ENCODE measurements at places on chromosomes 3 and 15. TPM values are rescaled to one million over a fixed set of nuclear protein-coding genes. Genes with fewer than 3 reads are reported as not detected.

- no peak for DNase-seq
These were observed 68.4 kb downstream of the HES1 start for GRCh38 chr3:194204042-194204987.

DNA sequence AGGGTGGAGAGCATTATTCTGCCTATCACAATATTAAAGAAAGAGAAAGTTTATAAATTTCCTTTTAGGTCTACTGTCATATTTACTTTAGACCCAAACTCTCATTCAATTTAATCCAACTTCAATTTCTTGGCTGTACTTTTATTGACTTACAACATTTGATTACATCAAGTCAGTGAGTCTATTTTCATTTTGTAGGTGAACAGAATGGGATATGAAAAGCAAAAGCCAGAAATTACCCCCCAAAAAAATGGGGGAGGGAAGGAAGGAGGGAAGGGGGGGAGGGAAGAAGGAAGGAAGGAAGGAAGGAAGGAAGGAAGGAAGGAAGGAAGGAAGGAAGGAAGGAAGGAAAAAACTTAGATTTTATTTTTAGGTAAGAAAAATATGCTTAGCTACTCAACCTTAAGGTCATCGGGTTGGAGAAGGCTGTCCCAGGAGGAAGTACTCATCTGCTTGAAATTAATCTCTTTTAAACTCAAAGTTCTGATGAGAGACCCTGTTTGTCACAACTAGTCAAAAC, 320.1 kb upstream of the ATP11B start:
- DNase-seq: no peak

DNA sequence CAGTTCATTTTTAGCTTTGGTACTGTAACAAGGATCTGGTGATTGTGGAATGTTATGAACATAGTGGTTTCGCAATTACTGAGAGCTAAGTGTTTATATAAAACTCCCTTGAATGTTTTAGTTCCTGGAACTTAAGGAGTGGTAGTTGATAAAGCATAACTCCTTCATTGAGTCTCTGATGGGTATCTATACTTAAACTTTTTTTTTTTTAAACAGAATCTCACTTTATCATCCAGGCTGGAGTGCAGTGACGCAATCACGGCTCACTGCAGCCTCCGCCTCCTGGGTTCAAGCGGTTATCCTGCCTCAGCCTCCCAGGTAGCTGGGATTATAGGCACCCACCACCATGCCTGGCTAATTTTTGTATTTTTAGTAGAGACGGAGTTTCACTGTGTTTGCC, 11.3 kb downstream of the PRKCI start:
- no peak for DNase-seq

- no peak for DNase-seq
These were observed 79.7 kb upstream of the CRBN start for GRCh38 chr3:3259181-3259580.

DNA sequence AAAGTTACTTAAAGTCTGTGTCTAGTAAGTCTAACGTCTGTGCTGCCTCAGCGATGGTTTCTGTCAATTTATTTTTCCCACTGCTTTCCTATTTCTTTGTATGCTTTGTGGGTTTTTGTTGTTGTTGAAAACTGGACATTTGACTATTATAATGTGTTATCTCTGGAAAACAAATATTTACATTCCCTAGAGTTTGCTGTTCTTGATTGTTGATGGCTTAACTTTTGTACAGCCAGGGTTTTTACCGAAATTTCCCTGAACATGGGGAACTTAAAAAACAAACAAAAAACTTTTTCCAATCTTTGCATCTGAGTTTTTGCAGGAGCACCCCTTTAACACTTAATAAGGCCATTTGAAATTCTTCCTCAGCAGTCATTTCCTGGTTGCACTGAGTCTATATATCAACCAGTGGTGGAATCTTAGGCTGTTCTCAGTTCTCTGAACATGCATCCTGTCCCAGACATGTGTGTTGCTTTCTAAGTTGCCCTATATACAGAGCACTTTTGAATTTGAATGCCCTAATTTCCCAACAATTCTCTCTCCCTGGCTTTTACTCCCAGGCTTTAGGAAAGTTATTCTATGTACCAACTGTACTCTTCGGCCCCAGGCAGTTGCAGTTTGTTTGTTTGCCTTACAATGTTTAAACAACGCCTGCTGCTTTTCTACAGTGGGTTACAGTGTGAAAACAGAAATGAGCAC, 11.8 kb upstream of the PIAS1 start:
- DNase-seq: no peak

GRCh38 chr15:78103406-78104118, 11.2 kb downstream of the SH2D7 start:
- peak; percentile 67 for DNase-seq

GRCh38 chr15:50065279-50065678, 53.8 kb downstream of the ATP8B4 start:
- no peak for DNase-seq

DNA sequence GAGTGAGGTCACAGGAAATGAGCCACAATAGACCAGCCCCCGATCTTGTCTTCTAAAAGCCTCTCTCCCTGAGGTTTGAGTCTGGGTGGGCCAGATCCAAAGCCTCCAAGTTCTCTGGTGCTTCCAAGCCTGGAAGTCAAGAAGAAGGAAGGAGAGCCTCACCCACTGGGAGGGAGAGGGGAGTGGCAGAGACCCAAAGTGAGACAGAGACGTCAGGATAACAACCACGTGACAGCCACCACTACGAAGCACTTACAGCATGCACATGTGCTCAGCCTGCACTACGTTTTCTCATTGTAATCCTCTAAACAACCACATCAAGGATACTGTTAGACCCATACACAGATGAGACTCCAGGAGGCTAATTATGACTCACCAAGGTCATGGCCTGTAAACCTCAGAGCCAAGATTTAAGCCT, 197.3 kb upstream of the LINGO1 start:
- DNase-seq: no peak

- DNase-seq: no peak
These were observed 64.5 kb downstream of the KLHL25 start for GRCh38 chr15:85730001-85730820.

DNA sequence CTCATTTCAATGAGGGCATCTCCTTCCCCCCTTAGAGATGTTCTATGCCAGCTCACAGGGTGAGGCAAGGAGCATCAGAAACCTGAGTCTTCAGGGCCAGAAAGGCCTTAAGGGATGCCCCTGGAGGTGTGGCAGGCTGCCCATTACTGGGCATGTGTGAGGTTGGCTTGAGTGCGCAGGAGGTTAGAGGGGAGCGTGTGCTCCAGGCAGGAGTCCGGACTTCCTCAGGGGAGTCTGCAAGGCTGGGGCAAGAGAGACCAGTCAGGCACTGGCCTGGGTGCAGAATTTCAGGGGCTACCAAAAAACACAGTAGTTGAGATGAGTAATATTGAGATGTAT, 1.9 kb downstream of the LOXL1 start:
- DNase-seq: no peak

DNA sequence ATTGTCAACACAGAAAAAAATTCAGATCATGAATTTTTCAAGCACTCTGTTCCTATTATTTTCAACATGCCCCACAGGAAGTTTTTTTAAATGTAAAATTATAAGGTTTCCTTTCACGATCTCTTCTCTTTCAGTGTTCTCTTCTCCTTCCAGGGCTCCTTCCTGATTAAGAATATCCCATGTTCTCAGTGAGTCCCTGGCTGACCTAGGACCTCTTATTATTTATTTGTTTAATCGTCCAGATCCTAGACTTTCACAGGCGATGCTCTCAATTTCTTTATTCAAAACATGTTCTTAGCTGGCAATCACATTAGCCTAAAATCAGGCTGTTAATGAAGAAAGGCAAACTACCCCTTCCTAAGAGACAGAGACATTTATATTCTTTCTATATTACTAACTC, 124.3 kb downstream of the ABI3BP start:
- DNase-seq: no peak

DNA sequence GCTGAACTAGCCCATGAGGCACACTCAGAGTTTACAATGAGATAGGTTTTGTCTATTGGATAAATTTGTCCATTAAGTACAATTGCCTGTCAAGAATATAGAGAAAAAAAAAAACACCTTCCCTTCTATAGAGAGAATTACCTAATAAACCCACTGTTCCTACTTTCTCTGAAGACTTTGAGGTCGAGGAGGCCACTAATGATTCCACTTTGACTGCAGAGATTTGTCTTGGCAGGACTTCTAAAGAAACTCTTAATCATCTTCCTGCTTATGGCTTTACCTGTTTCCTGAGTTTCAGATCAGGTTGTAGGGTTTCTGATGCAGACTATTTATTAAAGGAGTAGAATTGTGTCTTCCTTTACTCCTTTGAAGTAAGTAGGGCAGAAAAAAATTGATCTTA, 342.4 kb upstream of the KCNMB2 start:
- DNase-seq: no peak

DNA sequence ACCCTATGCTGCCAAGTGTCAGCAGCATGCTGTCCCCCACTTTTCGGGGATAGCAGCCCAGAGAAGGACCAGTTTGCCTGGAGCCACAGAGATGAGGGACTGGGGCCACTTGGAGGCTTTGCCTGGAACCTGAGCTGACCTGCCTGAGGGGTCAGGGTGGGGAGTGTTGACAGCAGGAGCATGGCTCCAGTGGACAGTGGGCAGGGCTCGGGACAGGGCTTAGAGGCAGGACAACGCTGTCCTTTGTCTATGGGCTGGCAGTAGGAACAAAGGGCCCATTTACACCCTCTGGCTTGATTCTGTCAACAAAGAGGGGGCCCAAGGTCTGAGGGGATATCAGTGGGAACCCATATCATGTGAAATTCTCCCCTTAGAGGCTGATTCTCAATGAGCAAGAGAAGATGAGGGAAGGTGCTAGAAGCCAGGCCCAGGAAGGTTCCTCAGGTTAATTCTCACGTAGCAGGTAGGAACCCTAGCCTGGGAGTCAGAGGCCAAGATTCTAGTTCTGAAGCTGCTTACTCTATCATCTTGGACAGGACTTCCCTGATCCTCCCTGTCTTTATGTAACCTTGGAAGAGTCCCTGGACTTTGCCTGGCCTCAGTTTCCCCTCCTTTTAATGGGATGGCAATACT, 29.7 kb upstream of the HHATL start:
- no peak for DNase-seq

DNA sequence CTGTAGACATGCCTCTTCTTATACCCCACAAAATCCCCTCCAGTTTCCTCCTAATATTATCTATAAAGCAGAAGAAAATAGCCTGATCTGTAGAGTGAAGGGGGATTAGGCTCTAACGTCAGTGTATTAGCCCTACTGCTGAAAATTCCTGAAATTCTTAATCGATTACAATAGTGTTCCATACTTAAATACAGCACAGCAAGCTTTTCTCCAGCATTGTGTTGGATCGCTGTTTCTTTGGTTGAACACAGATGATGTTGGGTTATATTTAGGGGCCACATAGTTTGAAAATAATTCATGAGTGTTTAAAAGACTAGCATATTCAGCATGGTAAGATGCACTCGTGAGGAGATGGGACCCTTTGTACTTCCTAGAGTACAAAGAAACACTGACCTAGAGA, 52.5 kb downstream of the PIAS1 start:
- DNase-seq: no peak

- no peak for DNase-seq
These were observed 1.1 kb upstream of the NPHP3 start for GRCh38 chr3:132723024-132723950.

DNA sequence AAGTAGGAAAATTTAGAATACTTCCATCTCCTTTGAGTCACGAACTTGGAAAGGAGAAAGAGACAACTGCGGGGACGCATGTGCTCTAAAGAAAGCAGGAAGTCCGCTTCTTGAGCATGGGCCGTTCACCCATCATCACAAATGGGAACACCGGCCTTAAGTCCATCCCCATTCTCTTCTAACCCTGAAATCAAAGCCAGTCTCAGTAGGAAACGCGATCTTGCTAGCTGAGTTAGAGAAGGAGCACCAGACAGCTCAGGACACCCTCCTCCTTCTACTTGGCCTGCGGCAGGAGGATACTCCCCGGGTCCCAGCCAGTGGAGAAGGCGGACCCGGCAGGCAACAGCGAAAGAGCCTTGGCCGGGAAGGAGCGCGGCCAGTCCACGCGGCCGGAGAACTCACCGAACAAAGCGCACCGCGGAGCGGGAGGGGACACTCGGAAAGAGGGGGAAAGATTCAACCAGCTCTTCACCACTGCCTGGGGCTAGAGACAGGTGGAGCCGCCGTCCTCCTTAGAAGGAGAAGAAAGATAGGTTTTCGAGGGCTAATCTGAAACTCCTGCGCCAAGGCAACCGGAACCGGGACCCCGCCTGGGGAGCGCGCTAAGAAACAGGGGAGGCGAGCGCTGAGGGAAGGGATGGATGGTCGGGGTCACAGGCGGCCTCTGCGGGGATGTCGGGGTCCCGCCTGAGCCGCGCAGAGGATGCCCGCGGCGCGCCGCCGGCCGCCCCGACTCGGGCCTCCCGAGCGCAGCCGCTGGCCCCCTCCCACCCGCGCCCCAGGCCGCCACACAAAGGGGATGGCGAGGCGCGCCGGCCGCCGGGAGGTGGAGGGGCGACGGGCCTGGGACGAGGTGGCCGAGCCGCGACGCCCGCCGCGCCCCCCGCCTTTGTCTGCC, 818 bp downstream of the SLC4A7 start:
- peak; percentile 32 for DNase-seq

- no peak for DNase-seq
These were observed 84.4 kb upstream of the GOLGA6B start for GRCh38 chr15:72570059-72570458.

DNA sequence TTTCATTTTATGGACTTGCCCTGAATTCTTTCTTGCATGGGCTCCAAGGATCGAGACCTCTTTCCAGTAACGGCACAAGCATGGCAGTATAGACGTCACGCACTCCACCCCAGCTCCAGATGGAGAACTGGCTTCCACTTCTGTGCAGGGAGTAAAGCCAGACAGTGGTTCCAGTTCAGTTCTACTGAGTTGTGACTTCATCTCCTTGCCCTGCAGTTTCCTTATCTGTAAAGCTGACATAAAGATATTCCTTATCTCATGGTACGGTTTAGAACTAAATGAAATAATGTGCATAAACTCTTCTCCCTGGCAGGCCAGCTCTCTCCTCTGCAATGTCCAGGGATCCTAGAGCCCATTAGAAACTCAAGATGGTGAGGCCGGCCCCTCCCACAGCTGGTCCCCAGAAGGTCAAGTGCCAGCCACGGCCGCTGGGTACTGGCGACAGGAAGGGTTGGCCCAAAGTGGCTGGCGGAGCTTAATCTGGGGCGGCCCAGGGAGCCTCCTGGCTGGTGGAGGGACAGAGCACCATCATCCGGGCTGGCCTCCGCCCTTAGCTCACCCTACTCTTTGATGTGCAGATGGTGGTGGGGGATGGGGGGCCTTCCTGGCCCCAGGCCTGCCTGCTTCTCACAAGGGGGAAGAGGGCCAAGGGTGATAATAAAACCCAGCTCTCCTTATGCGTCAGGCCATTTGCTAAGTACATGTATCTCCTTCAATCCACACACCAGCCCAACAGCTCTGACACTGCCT, 7.2 kb downstream of the MESP2 start:
- DNase-seq: no peak

The EPHB1 gene
- total RNA-seq: 2.2 TPM

The CHRM5 gene
- not detected for total RNA-seq

The SLC2A2 gene
- 0.19 TPM for total RNA-seq

The ELL3 gene
- total RNA-seq: 15.0 TPM

The MTMR10 gene
- 12.5 TPM for total RNA-seq

The MED12L gene
- 0.03 TPM for total RNA-seq

The FILIP1L gene
- 3.3 TPM for total RNA-seq

The GRIP2 gene
- not detected for total RNA-seq

The NMB gene
- 1.3 TPM for total RNA-seq

Data from GM12878 (cell line).